ENCODE measurements at places on chromosomes 1 and 21. TPM values are rescaled to one million over a fixed set of nuclear protein-coding genes. Genes with fewer than 3 reads are reported as not detected.

The ASCL5 gene
- total RNA-seq: not detected

The CASQ2 gene
- 3.3 TPM for total RNA-seq

DNA sequence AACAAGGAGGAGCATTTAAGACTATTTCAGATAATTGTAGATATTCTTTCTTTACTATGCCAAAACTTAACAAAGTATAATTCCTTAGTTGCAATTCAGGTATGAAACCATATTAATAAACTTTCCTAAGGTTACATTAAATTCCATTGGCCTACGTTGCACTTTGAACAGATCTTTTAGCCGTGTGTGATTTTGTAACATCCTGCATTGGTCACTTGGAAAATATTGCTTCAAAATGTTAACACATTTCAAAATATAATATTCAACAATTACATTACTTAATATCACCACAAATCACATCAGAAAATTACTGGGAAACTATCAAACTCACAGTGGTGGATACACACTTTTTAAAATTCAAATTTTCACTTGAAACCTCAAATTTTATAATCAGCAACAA is 20.2 kb downstream of the ETS2 start:
- H3K4me3 ChIP-seq: no peak overlapping the region
- peaks cover 53% of the 10 kb centered on the region for H3K4me1 ChIP-seq
- peaks cover 41% of the 10 kb centered on the region for H3K36me3 ChIP-seq
- no peak for DNase-seq

The IGSF8 gene
- 35.9 TPM for total RNA-seq

GRCh38 chr1:29628190-29628589 is 391.9 kb downstream of the PTPRU start:
- H3K4me1 ChIP-seq: no peaks in the 10 kb centered on the region
- H3K36me3 ChIP-seq: no peaks in the 10 kb centered on the region
- H3K4me3 ChIP-seq: no peak overlapping the region
- no peak overlapping the region for H3K27ac ChIP-seq

- H3K27me3 ChIP-seq: peaks cover 3% of the 10 kb centered on the region
- no peaks in the 10 kb centered on the region for H3K4me1 ChIP-seq
- no peak for DNase-seq
- no peaks in the 10 kb centered on the region for H3K36me3 ChIP-seq
- H3K4me3 ChIP-seq: no peak overlapping the region
- no peak overlapping the region for H3K27ac ChIP-seq
Observed at GRCh38 chr1:20604678-20605077, 15.8 kb downstream of the CDA start.

GRCh38 chr1:218811497-218811896 is 362.2 kb upstream of the LYPLAL1 start:
- H3K4me1 ChIP-seq: no peaks in the 10 kb centered on the region
- no peak for DNase-seq
- H3K36me3 ChIP-seq: no peaks in the 10 kb centered on the region
- H3K4me3 ChIP-seq: no peak overlapping the region
- no peaks in the 10 kb centered on the region for H3K27me3 ChIP-seq

The KLHL21 gene
- total RNA-seq: 22.6 TPM

DNA sequence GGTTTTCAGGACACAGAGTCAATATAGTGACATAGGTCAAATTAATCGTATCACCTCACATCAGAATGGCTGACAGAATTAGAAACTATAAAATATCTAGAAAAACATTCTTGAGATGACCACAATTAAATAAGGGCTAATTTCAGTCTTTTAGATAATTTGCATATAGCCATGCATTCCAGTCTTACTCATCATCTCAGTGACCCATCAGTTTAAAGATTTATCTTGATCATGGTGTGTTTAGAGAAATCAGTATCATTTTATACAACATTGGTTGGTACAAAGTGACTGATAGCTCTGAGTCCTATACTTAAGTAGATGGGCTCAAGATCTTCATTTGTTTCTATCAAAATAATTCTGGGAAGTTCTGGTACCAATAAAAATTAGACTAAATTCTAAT is 262.3 kb upstream of the SNX7 start:
- no peak overlapping the region for H3K4me3 ChIP-seq
- no peaks in the 10 kb centered on the region for H3K36me3 ChIP-seq
- no peak for DNase-seq
- H3K27ac ChIP-seq: no peak overlapping the region
- H3K27me3 ChIP-seq: no peaks in the 10 kb centered on the region
- H3K4me1 ChIP-seq: peaks cover 3% of the 10 kb centered on the region

GRCh38 chr1:235313931-235314678 is 13.9 kb downstream of the ARID4B start:
- H3K36me3 ChIP-seq: peaks cover 3% of the 10 kb centered on the region
- H3K27ac ChIP-seq: no peak overlapping the region
- no peak overlapping the region for H3K4me3 ChIP-seq
- no peaks in the 10 kb centered on the region for H3K27me3 ChIP-seq
- no peak for DNase-seq
- peaks cover 48% of the 10 kb centered on the region for H3K4me1 ChIP-seq

The CRYAA gene
- total RNA-seq: not detected

DNA sequence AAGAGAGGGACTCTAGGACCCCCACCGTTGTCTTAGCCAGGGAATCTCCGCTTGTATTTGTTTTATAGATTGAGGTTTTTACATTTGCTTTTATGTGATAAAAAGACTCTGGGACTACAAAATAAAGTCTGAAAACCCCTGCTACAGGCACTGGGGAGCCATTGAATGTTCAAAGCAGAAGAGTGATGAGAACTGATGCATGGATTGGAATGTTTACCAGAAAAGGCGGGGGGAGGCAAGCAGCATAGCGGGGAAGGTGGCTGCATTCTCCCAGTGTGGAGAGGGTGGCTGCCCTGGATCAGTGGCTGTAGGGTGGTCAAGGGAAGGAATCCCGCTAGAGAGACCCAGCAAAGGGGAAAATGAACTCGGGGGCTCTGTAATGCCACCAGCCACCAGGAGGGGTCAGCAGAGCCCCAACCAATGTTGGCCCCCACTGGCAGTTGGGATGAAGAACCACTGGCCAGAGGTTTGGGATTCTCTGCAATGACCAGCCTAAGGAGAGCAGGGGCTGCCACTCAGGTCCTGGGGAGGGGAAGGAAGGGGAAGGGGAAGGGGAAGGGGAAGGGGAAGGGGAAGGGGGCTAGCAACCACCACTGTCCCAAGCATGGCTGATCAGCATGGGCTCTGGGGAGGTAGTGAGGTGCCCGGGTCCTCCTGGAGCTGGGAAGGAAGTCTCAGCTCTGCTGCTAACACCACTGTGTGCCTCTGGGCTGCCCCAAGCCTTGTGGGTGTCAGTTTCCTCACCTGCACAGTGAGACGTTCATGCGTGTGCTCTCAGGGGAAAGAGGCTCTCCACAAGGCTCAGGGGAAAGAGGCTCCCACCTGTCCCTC is 19.2 kb upstream of the PEF1 start:
- peaks cover 11% of the 10 kb centered on the region for H3K4me1 ChIP-seq
- no peak overlapping the region for H3K27ac ChIP-seq
- peak; percentile 60 for DNase-seq
- H3K27me3 ChIP-seq: no peaks in the 10 kb centered on the region
- H3K4me3 ChIP-seq: no peak overlapping the region

GRCh38 chr1:228315484-228315944 is 91.1 kb downstream of the TRIM11 start:
- DNase-seq: peak; percentile 25
- H3K27me3 ChIP-seq: no peaks in the 10 kb centered on the region
- H3K4me1 ChIP-seq: no peaks in the 10 kb centered on the region
- peaks cover 25% of the 10 kb centered on the region for H3K36me3 ChIP-seq
- H3K4me3 ChIP-seq: no peak overlapping the region
- no peak overlapping the region for H3K27ac ChIP-seq

The KCNN3 gene
- 4.4 TPM for total RNA-seq

- no peaks in the 10 kb centered on the region for H3K27me3 ChIP-seq
- H3K4me1 ChIP-seq: no peaks in the 10 kb centered on the region
- no peak for DNase-seq
- no peak overlapping the region for H3K4me3 ChIP-seq
- H3K27ac ChIP-seq: no peak overlapping the region
Observed at GRCh38 chr1:112888630-112889029, 67.4 kb downstream of the SLC16A1 start.

- no peak overlapping the region for H3K27ac ChIP-seq
- no peak for DNase-seq
- H3K36me3 ChIP-seq: no peaks in the 10 kb centered on the region
Observed at GRCh38 chr1:43841321-43842174, 92.1 kb upstream of the ARTN start.

DNA sequence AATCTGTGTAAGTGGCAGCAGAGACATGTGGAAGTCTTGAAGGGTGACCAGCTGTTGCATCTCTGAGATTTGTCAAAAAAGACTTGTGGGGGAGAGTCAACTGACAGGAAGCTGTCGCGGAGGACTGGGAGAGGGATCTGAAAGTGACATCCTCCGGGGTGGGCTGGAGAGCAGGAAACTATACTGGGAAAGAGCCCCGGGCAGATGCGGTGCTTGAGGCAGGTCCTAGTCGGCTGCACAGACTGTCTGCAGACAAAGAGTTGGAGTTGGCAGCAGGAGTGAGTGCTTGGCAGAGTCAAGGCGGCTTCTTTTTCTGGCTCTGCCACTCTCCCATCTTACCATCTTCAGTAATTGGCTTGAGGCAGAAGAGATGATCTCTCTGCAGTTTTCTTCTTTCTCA is 294.0 kb upstream of the C1orf87 start:
- no peak overlapping the region for H3K4me3 ChIP-seq
- H3K27me3 ChIP-seq: no peaks in the 10 kb centered on the region
- H3K4me1 ChIP-seq: no peaks in the 10 kb centered on the region
- H3K36me3 ChIP-seq: no peaks in the 10 kb centered on the region
- H3K27ac ChIP-seq: no peak overlapping the region

The CBR3 gene
- total RNA-seq: 4.3 TPM

- H3K4me3 ChIP-seq: no peak overlapping the region
- no peak for DNase-seq
Observed at GRCh38 chr21:41348434-41348833, 13.4 kb upstream of the MX2 start.

Data from lower lobe of right lung (tissue), 2 donors.